Astrocyte (in vitro differentiated cells and primary cell): ENCODE measurements at places on chromosomes 5 and 9.

DNA sequence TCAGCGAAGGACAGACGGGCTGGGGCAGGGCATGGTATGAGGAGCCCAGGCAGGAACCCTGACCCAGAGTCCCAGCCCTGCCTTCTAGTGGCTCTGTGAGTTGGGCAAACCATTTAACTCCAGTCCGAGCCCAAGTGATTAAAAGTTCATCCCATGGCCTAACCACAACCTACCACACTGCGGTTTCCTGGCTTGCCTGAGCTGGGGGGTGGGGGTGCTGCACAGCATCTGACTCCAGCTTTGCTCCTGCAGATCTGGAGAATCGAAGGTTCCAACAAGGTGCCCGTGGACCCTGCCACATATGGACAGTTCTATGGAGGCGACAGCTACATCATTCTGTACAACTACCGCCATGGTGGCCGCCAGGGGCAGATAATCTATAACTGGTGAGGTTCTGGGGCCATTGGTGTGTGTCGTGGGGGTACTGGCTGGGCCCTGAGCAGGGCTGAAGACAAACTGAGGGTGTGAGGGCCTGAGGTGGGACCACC lies 49.0 kb downstream of the STOM start:
- DNase-seq: peak; percentile 73

DNA sequence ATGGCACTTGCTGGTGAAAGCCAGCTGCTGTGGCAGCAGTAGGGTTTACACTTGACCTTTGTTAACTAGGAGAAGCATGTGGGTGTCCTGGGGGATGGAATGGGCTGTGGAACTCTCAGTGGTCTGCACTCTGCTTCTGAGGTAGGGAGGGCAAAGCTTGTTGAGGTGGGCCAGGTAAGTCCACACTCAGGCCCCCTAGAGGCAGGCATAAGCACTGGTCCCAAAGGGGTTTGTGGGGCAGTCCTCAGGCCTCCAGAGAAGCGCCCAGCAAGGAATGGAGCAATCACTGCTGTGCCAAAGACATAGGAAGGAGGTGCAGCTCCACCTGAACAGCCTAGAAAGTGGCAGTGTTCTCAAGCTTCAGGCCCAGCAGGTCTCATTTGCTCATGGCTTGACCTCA lies 34.7 kb downstream of the INSL4 start:
- DNase-seq: no peak

DNA sequence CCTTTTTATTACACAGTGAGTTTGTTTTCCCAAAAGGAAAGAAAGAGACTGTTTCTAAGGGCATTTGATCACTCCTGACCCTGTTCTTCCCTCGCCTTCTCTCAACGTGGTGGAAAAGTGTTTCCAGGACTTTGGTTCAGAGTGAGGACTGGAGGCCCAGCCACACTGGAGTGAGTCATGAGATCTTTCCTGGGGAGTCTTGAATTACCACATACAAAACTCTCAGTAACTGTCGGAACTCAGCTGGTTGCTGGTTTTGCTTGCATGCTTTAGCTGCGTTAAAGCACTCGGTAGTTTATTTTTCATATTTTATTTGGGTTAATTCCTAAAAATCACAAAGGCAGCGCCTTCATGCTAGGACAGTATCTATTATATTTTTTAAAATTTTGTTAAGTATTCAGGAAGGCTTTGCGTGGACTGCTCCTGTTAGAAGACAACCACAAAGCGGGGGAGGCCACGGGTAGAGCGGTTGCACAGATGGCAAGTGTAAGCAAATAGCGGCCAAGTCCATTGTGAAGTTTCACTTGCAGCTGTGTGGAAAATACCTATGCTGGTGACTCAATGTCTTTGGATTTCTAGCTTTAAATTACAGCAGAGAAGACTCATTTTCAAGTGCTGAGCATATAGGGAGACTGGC lies 77.7 kb downstream of the ARSB start:
- peak; percentile 99 for DNase-seq

- no peak for DNase-seq
Observed at GRCh38 chr5:4370218-4370617, 769.9 kb upstream of the ADAMTS16 start.

DNA sequence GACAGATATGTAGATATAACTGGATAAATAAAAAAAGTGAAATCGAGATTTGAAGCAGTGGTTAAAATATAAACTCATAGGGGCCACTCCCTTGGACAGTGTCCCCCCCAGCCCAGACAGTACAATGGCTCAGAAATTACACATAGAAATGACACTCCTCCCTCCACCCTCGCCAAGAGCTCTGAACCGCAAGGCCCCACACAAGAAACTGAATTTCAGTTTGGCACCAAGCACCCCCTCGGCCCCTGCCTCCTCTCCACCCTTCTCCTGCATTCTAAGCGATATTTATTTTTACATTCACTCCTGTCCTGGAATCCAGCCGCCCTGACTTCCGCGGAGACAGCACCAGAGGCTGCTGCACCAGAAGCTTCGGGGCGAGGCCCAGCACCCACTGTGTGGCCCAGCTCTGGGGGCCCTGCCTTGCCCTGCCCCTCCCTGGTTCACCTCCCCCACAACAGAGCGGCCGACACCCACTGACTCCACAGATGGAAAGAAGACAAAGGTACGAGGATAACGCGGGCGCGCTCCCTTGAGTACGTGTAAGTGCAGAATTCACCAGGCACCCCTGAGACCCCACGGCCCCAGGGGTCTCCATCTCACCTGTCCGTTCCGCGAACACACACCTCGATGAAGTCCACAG lies 11.0 kb downstream of the STC2 start:
- no peak for DNase-seq

- no peak for DNase-seq
Observed at GRCh38 chr9:84054341-84055010, 73.9 kb downstream of the RMI1 start.

GRCh38 chr5:169595172-169595820 lies 11.7 kb downstream of the SPDL1 start:
- DNase-seq: no peak

GRCh38 chr5:24225051-24225450 lies 419.7 kb downstream of the CDH10 start:
- peak; percentile 37 for DNase-seq

GRCh38 chr5:126636956-126637355 lies 36.2 kb downstream of the PHAX start:
- no peak for DNase-seq

- no peak for DNase-seq
Observed at GRCh38 chr5:173736374-173736773, 119.9 kb upstream of the BOD1 start.

GRCh38 chr5:43997647-43998272 lies 391.5 kb downstream of the FGF10 start:
- no peak for DNase-seq

- DNase-seq: no peak
Observed at GRCh38 chr5:154523709-154524108, 45.7 kb upstream of the HAND1 start.

DNA sequence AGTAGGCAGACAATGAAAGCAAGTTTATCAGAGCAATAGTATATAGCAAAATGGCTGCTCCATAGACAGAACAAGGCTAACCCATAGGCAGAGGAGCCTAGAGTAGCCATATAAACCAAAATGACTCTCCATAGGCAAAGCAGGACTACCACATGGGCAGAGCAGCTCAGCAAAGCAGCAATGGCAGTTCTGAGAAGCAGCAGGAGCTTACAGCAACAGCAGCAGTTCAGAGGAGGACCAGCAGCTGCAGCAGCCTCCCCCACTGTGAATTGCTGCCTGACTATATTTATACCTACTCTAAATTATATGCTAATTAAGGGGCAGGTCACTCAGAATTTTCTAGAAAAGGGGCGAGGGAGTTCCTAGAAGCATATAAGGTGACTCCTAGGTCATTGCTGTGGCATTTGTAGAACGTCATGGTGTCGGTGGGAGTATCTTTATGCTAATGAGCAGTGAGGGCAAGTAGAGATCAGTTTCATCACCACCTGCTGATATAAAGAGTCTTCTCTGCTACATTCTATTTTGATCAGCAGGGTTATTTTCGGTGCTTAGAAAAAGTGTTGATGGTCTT lies 1115.5 kb downstream of the DTWD2 start:
- DNase-seq: no peak

DNA sequence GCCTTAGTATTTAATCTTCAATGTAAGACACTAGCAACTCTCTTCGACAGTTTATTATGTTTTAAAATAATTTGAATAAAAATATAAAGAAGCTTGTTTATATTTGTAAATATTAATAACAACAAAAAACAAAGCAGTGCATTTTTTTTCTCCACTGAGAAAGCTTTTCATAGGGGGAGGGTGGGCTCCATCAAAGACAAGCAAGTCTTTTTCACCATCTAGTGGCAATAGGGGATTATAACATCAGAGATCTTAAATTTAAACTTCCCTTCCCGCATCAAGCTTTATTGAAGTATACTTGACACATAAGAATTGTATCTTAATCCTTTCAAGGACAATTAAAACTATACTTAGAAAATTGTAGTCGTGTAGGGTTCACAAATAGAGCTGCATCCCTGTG lies 9.3 kb upstream of the OR13F1 start:
- no peak for DNase-seq
